Stimulated activated CD4-positive, alpha-beta T cell treated with anti-CD3 and anti-CD28 coated beads, TNF-alpha, amount 100 ng/mL, for 4 hours (primary cell): ENCODE measurements at places on chromosomes 6 and 20.

DNA sequence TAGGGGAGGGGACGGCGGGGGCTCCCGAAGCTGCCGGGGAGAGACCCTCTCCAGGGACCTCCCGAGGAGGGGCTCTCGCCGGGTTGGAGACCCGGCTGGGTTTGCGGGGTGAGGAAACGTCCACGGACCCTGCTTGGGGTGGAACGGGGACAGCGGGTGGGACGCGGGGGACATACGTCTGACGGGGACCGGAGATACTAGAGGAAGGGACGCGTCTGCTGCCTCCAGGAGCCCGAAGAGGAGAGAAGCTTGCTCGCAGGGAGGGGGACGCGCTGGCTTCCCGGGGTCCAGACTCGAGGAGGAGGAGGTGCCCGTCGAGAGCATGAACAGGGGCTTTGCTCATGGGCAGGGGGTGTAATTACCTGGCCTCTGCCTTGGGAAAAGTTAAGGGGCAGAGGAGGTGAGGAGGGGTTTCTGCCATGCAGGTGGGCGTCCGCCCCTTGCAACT lies 593 bp downstream of the DNMT3B start:
- no peak for DNase-seq

DNA sequence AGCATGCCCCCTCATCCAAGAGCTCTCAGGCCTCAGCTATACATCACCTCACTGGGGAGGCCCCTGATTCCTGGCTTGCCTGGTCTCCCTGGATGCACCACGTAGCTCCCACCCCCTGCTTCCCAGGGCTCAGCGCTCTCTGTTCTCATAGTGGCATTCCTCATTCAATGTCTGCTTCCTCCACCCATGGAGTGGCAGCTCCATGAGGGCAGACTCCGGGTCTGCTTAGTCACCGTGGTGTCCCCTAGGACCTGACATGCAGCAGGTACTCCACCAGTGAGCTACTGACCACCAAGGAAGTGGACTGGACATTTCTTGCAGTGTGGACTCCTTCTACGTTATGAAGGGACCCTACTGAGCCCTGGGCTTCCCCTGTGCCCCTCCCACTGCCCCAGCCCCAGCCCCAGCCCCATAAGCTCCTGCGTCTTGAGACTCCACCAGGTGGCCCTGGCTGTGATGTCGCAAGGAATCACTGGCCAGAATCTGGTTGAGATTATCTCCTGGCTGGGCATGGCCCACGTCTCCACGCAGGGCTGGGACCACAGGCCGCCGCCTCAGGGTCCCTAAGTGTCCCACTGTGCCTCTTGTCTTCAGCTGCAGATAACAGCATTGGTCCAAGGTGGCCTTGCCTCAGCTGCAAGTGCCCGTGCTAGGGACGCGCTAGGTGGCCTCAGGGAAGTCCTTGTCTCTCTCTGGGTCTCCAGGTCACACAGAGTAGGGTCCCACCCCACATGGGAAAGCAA lies 26.7 kb downstream of the CEBPB start:
- DNase-seq: no peak

DNA sequence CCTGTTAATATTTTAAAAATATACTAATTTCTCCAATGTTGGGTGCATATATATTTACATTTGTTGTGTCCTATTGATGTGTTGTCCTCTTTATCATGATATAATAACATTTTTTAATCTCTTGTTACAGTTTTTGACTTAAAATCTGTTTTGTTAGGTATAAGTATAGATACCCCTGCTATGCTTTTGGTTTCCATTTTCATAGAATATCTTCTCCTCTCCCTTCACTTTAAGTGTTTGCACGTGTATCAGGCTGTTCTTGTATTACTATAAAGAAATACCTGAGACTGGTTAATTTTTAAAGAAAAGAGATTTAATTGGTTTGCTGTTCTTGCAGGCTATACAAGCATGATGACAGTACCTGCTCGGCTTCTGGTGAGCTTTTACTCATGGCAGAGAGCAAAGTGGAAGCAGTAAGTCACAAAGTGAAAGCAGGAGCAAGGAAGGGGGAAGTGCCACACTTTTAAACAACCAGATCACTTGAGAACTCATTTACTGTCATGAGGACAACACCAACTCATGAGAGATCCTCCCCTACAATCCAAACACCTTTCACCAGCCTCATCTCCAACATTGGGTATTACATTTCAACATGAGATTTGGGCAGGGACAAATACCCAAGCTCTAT lies 340.5 kb upstream of the SYNCRIP start:
- no peak for DNase-seq

DNA sequence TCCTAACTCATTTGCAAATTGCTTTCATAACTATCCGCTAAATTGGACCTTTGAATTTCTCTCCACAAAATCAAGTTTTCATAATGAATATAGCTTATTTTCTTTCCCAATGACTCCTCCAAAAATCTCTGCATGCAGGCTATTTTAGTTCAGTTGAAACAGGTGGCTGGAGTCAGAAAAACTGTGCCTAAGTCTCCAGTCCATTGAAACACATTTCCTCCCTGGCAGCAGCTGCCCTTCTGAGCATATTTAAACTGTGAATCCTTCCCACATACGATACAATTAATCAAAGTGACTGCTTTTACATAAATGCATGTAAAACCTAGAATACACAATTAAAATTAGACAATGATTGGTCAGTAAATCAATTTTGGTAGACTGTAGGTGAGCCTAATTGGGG lies 344.6 kb upstream of the MARCKS start:
- no peak for DNase-seq

DNA sequence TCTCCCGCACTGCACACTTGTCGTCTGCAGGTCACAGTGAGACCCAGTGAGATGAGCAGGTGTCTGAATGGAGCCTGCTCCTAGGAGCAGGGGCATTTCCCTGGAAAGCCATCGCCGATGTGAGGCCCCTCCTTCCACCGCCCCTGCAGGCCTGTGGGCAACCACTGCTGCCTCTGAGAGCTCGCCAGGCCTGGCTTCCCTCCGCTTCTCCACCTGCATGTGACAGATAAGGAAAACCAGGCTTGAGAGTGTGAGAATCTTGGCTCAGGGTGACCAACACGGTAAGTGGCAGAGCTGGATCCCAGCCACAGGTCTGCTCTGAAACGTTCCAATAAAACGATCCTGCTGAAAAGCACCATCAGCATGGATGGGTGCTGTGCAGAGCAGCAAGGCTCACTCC lies 332.8 kb downstream of the CDH4 start:
- DNase-seq: no peak

- DNase-seq: no peak
Measured at GRCh38 chr6:116773886-116774285, 8.4 kb upstream of the FAM162B start.

DNA sequence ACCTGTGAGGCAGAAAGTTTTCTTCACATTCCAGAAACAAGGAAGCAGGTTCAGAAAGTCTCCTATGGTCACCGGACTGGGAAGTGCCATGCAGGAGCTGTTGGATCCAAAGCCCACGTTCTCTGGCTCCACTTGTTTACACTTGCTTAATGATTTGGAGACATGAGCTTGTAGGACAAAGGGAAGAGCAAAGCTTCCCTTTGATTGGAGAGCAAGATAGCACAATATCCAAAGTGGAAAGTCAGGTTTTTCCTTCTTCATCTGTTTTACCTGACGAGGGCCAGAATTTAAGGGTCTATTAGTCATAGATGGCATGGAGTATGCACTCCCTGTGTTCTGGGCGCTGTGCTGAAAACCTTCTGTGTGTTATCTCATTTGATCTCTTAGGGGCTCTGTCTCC lies 81.2 kb downstream of the PDE7B start:
- no peak for DNase-seq

DNA sequence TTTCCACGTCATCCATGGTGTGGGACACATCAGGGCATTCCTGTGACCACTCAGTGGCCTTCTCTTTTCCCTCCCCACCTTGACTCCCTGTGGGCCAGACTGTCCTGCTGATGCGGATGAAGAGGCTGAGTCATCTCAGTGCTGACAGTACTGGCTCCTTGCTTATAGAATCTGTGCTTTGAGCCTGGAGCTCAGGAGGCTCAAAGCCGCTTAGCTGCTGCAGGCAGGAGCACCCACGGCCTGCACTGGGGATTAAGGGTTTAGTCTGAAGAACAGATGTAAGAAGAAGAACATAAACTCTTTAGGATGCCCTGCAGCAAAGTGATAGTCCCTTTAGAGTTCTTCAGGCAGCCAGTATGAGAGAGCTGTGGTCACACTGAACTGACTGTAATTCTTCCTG lies 642.0 kb upstream of the CHD6 start:
- DNase-seq: no peak
